Left lung (tissue), 14 donors: ENCODE measurements at places on chromosomes 2 and 18. TPM values are rescaled to one million over a fixed set of nuclear protein-coding genes. Genes with fewer than 3 reads are reported as not detected.

DNA sequence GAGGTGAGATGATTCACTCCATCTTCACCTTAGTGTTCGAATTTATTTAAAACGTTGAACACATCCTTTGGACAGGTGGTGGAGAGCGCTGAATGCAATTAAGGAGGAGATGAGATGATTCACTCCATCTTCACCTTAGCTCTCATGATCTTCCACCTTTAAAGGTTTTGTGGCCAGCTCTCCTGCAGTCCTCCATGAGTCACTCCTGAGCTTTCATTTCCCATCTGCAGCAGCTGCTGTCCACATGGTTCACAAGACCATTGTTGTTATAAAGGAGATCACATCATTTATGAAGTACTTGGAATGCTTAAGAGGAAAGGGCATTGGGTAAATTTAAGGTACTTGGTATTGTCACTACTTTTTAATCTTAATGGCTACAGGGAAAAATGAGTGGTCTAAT, 298.5 kb downstream of the PAX3 start:
- DNase-seq, result no peak

GRCh38 chr2:38708900-38709566, 42.1 kb downstream of the SRSF7 start:
- DNase-seq, result no peak

DNA sequence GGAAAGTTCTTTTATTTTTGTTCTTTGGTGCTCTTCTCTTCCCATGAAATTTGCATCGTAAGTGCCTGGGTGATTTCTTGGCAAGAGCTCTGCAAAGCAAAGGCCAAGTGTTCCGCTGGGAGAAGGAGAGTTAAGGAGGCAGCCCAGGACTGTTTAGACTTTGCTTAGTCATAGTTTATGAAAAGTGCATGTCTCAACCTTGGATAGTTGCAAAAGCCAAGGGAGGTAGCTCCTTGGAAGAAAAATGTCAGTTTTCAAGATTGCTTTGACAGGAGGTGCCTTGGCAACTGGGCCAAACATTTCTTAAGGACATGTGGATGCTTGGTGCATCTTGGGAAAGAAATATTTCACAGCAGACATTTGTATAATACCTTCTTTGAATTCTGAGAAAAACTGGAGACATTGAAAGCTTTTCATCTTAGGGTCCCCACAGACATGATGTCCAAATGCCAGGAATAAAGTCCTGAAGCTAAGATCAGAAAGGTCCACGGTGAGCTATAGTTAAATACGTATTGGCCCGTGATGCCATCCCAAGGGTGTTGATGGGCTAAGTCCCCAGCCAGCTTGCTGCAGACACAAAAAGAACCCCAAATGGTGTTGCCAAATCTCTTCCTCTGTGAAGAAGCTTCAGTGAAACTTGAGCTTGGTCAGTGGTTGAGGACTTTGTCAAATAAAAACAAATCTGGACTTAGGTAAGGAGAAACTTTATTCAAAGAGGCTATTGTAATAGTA, 96.3 kb upstream of the THUMPD2 start:
- DNase-seq, result no peak

DNA sequence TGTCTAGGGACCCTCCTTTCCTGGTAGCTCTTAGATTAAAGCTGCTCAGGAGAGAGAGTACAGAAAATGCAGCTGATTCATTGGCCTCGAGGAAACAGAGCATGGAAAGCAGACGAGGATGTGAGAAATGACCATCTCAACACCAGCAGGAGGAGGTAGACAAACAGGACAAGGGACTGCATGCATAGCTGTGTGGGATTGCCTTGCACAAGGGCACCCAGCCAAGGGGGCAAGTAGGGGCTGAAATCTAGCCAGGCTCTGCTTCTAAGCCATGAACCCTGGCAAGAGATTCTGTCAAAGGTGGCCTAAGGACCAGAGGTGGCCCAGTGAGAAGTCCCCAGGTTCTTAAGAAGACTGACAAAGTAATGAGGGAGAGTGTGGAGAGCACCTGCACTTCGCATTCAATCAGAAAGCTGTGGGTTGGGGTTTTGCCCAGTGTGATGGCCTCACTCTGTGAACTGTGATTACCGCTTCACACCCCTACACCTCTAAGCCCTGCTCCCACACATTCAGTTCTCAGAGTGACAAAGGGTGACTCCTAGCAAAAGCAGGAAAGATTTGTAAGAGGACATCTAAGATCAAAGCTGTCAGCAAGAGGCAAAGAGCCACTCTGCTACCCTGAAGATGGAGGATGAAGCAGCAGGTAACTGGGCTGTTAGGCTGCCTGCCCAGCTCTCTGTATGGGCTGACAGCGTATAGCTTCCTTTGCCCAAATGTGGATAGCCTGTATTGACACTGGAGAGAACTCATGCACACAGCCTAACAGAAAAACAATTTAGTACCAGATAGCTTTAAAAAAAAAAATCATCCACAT, 151.3 kb upstream of the PELI1 start:
- no peak for DNase-seq

The VSNL1 gene
- 15.7 TPM for polyA plus RNA-seq

GRCh38 chr2:33212151-33212550, 264.3 kb upstream of the RASGRP3 start:
- no peak for DNase-seq

The CEBPZ gene
- polyA plus RNA-seq, result 77.9 TPM

DNA sequence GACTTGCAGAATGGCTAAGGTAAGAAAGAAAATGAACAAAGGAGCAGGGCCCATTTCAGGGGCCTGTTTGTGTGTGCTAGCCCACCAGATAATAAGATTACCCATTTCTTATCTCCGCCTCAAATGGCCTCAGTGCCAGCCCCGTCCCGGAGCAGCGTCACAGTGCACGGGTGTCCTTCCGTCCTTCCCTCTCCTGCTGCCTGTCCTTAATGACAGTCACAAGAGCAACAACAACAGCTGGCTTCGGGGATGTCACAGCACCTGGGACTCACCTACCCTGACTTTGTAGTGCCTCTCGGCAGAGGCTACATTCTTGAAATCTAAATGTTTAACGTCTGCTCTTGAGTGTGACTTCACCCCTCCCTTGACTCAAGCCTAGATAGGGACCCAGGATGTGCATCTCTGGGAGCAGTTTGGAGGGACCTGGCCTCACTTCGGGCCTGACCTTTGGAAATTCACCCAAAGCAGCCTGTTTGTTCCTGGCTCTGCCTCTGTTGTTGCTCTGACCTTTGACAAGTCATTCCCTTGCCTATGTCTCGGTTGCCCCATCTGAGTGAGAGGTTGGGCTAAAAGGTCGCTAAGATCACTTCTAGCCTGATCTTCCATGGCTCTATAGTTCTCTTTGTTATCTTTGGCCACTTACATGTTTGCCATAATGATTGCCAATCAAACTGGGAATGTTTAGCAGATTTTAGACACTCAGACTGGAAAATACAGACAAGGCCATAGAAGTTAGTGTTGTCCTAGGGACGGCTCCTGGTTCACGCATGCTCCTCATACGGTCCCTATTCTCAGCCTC, 122.5 kb downstream of the KLHL29 start:
- no peak for DNase-seq

DNA sequence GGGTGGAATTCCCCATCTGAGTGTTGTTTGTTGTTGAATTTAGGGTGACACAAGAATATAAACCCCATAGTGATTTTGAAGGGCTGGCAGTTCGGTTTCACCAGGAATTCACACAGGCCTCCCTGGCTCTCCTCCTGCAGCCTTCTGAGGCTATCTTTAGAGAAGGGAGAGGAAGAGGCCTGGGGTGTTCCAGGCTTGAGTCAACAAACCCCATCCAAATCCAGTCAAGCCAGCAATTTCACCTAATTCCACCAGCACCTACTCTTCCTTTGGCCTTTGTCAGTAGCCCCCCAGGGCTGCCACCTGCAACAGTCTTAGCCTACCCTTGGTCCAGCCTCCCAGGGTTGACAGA, 32.0 kb downstream of the MARCHF4 start:
- DNase-seq, result no peak

The RAB17 gene
- 19.1 TPM for polyA plus RNA-seq

The TCF23 gene
- polyA plus RNA-seq, result 0.10 TPM

- no peak for DNase-seq
These were observed 141.6 kb downstream of the ICOS start for GRCh38 chr2:204078003-204078698.

The CCDC74B gene
- 5.0 TPM for polyA plus RNA-seq

GRCh38 chr2:99573634-99574251, 83.9 kb upstream of the REV1 start:
- no peak for DNase-seq

The C1QL2 gene
- not detected for polyA plus RNA-seq

DNA sequence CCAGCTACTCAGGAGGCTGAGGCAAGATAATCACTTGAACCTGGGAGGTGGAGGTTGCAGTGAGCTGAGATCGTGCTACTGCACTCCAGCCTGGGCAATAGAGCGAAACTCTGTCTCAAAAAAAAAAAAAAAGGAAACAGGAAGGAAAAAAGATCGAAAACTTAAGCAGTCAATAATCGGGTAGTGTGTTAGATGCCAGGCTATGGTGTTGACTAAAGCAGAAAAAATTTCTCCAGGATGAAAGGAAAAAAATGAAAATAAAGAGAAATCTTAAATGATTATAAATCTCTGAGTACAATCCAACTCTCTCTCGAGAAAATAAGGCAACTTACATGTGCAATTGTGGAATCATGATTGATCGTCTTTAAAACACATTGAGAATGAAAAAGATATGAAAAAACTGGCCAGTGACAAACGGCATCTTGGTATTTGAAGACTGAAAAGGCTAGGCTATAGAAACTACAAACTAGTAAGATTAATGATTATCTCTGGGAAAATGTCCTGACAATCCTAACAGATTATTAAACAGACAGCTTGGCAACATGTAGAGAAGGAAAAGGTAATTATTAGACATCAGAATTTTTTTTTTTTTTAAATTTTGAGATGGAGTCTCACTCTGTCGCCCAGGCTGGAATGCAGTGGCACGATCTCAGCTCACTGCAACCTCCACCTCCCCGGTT, 16.3 kb upstream of the EPHA4 start:
- no peak for DNase-seq

The TUBB6 gene
- 55.6 TPM for polyA plus RNA-seq

The GRP gene
- 69.0 TPM for polyA plus RNA-seq

The MEP1B gene
- polyA plus RNA-seq, result 0.07 TPM

- DNase-seq, result no peak
These were observed 5.4 kb upstream of the IL1R1 start for GRCh38 chr2:102137138-102137537.

- no peak for DNase-seq
These were observed 113.0 kb downstream of the TGFA start for GRCh38 chr2:70440621-70441020.

The L3MBTL4 gene
- 6.0 TPM for polyA plus RNA-seq

The RNF144A gene
- polyA plus RNA-seq, result 28.3 TPM

DNA sequence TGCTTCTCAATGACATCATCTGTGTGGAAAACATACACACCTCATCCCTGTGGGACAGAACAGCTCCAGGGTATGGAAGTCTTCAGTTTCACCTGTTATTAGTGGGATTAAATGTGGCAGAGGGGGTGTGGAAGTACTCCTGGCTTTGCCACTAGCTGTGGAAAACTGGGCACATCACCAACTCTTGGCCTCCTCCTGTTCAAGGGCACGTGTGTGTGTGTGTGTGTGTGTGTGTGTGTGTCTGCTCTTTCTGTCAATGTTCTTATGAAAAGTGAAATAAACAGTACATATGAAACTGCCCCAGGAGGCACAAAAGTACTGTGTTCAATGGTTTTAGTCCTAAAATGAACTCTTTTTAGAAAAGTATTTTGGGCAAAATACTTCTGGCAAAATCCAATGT, 65.9 kb downstream of the MTHFD2 start:
- no peak for DNase-seq

- DNase-seq, result no peak
These were observed 5.1 kb upstream of the PAX8 start for GRCh38 chr2:113283704-113284284.

DNA sequence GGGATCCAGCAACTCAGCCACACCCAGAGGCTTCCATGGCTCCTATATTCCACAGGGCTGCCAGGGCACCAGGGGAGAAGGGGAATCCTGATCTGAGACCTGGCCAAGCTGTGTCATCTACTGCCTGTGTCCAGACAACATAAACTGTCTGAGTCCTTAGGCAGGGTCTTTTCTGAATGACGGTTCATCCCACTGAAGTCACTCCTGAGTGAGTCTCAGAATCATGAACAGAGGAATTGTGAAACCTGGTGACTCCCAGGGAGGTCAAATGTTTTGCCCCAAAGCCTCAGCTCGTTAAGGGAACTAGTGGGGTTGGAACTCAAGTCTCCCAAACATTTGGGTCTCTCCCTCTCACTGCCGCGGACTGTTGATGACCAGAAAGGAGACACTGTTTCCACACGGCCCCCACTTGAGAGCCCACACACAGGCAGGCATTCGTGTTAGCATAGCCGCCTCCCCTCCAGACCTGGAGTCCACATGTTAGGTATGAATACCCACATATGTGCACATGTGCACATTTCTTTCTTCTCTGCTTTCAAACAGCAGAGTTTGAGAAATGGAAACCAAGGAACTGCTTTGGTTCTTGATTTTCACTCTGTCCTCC, 125.0 kb upstream of the MSH6 start:
- DNase-seq, result no peak

The DNAH7 gene
- polyA plus RNA-seq, result 6.1 TPM

DNA sequence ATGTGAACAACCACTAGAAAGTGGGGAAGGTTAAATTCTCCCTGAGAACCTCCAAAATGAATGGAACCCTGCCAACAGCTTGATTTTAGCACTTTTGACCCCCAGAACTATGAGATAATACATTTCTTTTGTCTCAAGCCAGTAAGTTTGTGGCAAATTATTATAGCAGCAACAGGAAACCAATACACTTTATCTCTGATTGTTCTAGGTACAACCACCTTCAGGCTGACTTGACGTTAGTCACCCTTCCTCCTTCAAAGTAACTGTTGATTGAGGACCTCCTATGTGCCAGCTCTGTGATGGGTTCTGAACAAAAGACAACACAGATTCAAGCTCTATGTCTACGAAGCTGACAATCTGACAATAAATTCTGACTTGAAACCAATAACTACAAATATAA, 318.9 kb downstream of the NCKAP5 start:
- DNase-seq, result no peak

The ADD2 gene
- polyA plus RNA-seq, result 6.3 TPM

The GALNT5 gene
- polyA plus RNA-seq, result 6.1 TPM

GRCh38 chr2:131026919-131027318, 66.3 kb downstream of the FAM168B start:
- DNase-seq, result no peak

DNA sequence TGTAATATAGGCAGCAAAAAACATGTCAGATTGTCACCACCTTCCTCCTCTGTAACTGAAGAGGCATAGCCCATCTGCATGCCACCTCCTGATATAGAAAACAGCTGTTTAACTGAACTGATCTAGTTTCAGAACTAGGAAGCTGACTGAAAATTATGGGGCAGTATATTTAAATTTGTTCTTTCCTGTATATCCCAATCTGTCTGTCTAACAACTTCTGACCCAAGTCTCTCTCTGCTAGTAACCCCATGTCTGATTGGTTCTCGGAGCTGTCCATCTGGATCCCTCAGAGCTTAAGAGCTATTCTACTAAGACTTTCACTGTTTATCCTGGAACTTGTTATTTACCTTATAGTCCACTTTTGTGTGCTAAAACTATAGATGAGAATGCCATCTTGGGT, 68.2 kb upstream of the SLC35G4 start:
- DNase-seq, result no peak

The NEU2 gene
- polyA plus RNA-seq, result not detected

- DNase-seq, result no peak
These were observed 224.4 kb downstream of the ZNF385B start for GRCh38 chr2:179636995-179637394.

The EGR4 gene
- not detected for polyA plus RNA-seq
